ENCODE measurements at places on chromosomes 13 and 19.

DNA sequence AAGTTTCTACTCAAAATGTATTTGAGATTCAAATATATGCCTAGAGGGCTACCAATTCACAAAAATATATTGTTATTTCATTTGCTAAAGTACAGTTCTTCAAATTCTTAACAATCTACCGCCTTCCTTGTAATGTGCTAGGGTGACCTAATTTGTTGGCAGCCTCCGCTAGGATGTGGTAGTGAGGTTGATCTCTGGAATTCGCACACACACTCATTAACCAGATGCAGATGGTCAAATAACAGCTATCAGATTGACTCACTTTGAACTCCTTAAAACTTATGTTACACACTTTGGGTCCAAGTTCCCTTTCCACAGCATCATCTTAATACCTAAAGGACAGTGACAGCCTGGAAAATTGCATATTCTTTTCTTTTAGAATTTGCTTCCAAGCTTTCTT lies 367.3 kb downstream of the DCT start:
- DNase-seq: no peak

DNA sequence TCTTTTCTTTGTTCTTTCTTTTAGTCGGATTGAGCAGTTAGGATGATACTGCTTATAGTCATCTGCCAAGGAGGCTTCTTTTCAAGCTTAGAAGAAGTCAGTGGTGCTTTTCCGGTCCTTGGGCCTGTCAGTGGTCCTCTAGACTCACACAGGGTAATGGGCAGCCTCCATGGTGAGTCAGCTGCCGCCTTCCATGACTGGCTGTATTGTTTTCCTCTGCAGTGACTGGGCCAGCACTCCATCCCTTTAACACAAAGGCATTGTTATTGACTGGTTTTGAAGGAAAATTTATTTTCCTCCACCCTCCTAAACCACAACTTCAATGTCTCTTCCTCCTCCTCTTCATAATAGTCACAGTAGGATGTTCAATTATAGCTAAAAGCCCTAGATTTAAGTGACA lies 47.1 kb upstream of the CNMD start:
- no peak for DNase-seq

DNA sequence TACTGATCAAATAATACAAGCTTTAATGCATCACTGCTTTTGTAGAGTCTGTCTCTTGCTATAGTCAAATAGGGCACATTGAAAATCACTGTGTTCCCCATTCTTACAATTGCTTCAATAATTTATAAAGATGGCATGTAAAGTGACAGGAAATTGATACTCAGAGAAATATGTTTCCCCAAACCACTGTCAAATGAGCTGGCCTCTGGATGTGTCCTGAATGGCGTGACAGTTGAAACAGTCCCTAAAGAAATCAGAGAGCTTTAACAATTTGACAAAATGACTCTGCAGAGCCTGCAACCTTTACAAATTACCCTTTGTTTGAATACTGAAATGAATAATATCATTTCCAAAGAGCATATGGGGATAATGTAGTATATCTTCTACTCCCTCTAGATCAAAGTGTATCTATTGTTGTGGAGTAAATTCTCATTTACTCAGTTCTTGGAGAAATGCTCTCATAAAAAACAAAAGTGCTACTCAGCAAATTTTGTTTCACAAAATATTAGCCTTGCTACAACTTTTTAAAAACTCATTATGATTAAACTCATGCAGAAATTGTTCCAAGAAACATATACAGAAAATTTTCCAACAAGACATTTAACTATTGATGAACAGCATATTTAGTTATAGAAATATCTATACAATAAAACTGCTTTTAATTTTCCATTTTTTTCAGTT lies 763.2 kb upstream of the SPRY2 start:
- no peak for DNase-seq

GRCh38 chr13:26548205-26548765 lies 9.2 kb upstream of the WASF3 start:
- DNase-seq: no peak

DNA sequence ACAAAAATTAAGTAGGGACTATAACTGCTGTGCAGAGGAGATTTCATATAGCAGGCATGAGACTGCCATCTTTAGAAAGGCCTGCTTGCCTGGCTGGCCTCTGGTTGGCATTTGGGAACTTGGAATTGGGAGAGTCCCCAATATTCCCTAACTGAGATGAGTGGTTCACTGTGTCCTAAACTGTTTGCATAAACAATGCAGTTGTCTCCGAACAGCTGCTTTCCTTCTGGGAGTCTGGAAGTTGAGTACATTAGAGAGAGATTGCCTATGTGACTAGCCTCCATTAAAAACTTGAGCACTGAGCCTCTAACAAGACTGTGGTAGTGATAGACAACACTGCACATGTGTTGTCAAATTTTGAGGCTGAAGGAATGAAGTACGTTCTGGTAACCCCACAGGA lies 47.4 kb downstream of the STOML3 start:
- DNase-seq: no peak

Data from NCI-H1436 treated with DMSO at 0.1 percent for 48 hours (cell line).